ENCODE measurements at places on chromosomes 12 and 14.
A peak's percentile ranks its signal among the peaks of the same experiment; 100 is the strongest.

GRCh38 chr12:40224439-40225291, at the start of gene LRRK2:
Gene LRRK2 (plus strand): TSS chr12:40224997. CDS start chr12:40225132, 135 bp downstream.
- DNase-seq, result peak; percentile 94

DNA sequence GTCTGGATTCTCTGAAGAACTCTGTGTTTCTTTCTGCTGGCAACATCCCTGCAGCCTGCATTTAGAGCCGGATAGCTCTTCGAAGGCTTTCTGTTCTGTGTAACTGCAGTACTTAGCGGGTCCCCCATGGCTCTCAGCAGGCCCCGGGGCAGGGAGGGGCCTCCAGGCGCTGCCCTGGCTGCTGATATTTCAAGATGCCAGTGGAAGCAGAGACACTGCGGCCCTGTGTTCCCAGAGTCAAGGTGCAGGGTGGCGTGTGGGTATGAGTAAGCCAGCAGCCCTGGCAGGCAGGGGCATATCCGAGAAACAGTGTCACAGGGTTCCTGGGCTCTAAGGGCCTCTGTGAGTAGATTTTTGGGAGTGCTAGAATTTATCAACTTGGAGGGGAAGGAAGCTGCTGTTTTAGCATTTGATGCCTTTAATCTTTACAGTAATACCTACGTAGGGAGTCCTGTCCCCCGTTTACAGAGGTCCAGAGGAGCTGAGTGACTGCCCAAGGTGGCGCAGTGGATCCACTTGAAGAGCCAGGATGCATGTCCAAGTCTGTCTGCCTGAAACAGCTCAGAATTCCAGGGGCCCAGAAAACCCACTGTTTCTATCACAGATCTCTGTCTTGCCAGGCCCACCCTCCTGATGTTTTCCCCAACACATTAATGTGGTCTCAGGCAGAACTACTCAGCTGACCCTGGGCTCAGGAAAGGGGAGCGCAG, 16.2 kb downstream of the ESRRB start:
- no peak for DNase-seq

GRCh38 chr12:111757361-111758119, 9.2 kb upstream of the ALDH2 start:
- DNase-seq, result peak; percentile 31

DNA sequence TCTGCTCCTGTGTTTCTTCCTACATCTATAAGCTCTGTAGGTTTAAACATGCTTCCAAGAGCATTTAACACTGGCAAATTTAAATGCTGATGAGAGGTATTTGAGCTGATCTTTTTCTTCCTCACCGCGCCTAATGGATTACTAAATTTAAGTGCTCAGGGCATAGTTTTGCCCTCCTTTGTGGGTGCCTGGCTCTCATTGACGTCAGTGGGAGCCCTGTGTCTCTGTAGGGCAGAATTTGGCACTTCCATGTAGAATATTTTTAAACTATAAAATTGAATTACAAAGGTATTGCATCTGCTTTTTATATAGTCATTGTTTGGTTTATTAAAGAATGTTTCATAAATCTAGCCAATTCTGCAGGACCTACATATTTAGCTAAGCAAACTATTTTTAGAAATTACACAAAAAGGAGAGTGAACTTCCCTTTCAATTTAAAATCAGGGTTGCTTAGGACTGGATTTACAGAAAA, 444.8 kb downstream of the AEBP2 start:
- no peak for DNase-seq

DNA sequence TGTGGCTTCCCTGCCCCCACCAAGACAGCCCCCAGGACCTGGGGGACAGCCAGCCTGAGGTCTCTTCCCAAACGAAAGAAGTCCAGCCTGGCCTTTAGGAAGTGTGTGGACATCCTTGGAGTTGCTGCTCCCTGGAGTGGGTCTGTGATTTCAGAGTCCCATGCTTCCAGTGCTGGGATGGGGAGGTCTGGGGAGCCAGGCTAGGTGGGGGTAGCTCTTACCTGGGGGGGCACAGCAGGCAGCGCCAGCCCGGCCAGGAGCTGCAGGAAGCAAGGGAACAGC, 509 bp downstream of the PGF start:
- no peak for DNase-seq

DNA sequence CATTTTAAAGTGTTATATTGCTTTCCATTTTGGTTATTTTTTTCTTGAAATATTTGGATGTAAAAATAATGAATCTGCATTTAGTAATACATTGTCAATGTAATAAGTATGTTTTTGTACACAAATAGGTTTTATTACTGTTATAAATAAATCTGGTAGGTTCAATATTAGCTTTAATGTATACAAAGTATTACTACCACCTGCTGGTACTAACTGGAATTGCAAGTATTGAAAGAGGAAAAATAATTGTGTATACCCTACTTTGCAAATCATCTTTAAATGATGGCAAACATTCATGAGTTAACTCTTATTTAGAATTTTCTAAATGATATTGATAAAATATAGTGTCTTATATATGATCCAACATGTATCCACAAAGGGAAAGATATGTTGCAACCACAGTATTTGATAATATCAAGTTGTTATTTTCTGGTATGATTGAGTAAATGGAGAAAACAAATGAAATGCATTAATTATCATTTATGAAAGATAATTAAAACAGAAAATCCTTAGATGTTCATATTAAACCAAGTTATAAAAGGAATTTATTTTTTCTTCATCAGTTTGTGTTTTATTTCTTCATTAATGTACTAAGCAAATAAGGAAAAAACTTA, 3.2 kb downstream of the OR4K2 start:
- no peak for DNase-seq
